ENCODE measurements at places on chromosomes 16 and 17. TPM values are rescaled to one million over a fixed set of nuclear protein-coding genes. Genes with fewer than 3 reads are reported as not detected.

C1QTNF8 gene
- total RNA-seq, result not detected

RASD1 gene
- total RNA-seq, result 0.16 TPM

LRRC36 gene
- total RNA-seq, result not detected

KRTAP1-5 gene
- not detected for total RNA-seq

GRCh38 chr17:80799538-80800480 is 191.8 kb upstream of the CHMP6 start:
- DNase-seq, result no peak

DNA sequence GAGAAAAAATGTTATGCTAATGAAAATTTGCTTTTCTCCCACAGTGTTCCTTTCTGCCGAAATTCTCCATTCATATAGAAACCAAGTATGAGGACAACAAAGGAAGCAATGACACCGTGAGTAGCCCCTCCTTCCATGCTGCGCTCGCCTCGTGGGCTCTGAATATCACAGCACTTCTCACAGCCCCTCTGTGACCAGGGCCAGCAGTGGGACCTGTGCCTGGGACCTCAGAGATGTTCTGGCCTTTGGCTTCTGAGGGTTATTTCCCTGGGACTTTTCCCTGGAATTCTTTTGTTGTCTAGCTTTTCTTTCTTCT is 139.6 kb upstream of the NOL11 start:
- DNase-seq, result no peak

- DNase-seq, result no peak
Measured at GRCh38 chr16:4220358-4220757, 21.5 kb downstream of the SRL start.

- no peak for DNase-seq
Measured at GRCh38 chr17:61251939-61252865, 147.4 kb upstream of the TBX2 start.

DNA sequence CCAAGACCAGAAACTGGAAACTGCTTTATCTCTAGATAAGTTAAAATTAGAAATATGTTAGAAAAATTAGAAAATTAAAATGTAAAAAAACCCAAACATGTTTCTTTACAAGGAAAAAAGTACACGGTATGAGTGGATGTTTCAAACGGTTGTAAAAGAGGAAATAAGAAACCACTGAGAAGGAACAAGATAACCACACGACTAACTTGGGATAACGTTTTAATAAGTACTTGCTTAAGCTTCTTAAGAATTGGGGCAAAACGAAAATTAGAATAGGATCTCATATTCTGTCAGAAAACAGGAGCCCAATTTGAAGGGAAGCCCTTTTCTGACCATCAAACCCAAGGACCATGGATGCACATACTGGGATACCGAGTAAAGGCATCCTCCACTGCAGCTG is 31.0 kb downstream of the MBTPS1 start:
- no peak for DNase-seq

DNA sequence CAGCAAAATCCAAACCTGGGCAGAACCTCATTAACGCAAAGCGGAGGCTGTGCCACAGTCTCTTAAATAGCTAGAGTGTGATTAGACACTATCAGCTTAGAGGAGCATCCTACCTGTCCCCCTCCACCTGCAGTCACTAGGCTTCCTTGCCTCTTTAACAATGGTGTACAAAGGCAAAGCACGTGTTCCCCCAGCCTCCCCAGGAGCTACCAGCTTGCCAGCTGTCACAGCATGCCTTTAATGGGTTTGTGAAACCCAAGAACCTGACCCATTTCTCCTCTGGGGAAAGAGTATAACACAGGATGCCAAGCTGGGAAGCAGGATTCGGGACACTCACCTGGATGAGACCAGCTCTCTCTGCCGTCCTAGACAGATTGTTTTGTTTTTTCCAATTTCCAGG is 37.2 kb upstream of the TBX2 start:
- no peak for DNase-seq

DNA sequence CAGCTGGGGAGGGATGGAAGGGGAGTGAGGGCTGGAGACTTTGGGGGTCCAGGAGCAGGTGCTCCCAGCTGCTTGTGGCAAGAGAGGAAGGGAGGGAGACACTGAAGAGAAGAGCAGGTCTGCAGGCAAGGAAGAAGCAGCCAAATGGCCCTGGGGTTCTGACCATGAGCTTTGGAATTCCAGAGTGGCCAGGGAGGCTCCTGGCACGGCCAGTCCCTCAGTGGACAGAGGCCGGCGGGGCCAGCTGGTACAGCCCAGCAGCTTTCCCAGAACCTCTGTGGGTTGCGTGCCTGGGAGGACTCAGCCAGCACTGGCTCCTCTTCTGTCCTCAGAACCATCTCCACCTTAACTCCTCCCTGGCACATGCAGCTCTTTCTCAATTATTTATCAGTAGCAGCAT is 233.0 kb downstream of the MSI2 start:
- DNase-seq, result no peak

DNA sequence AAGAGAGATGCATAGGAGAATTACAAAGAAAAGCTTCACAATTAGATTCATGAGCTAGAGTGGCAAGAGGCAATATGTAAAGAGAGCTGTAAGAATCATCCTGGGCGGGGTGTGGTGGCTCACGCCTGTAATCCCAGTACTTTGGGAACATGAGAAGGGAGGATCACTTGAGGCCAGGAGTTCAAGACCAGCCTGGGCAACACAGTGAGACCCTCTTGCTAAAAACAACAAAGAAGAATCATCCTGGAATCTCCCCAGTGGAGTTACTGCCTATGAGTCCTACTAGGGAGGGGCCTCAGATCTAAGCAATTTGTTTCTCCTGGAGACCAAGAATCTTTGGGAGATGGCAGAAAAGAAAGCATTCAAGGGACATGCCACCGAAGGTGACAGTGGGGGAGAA is 119.1 kb downstream of the HIC1 start:
- no peak for DNase-seq

DNA sequence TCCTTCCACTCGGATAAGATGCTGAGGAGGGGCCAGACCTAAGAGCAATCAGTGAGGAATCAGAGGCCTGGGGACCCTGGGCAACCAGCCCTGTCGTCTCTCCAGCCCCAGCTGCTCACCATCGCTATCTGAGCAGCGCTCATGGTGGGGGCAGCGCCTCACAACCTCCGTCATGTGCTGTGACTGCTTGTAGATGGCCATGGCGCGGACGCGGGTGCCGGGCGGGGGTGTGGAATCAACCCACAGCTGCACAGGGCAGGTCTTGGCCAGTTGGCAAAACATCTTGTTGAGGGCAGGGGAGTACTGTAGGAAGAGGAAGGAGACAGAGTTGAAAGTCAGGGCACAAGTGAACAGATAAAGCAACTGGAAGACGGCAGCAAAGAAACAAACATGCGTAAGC is 12.4 kb downstream of the TP53 start:
- DNase-seq, result no peak

DNA sequence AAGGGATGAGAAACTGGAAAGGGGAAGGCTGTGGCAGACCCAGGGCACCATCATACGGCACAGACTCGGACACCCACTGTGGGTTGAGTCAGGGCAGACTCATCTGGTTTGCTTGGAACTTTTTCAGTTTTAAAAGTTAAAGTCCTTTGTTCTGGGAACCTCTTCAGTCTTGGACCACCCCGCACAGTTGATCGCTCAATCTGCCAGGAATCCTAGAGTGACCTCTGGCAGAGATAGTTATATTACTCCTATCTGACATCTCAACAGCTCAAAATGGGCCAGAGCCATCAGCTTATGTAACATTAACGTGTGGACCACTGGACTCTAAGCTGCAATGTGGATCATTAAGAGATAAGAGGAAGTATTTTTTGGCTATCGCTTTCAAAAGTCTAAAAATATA is 164.3 kb downstream of the ABCA8 start:
- no peak for DNase-seq

- no peak for DNase-seq
Measured at GRCh38 chr16:78196502-78196901, 97.0 kb downstream of the WWOX start.

- no peak for DNase-seq
Measured at GRCh38 chr16:8858994-8859912, 9.6 kb downstream of the CARHSP1 start.

DNA sequence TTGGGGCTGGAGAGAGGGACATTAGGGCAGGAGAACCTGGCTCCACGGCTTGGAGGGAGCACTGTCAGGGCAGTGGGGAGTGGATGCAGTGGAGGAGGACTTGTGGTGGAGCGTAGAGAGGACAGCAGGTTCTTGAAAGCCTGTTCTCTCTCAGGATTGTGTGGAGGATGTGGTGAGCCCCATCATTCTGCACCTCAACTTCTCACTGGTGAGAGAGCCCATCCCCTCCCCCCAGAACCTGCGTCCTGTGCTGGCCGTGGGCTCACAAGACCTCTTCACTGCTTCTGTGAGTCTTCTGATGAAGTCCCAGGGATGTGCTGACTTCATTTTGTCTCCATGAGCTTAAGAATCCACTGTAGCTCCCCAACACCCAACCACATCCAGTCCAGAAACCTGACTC is 13.5 kb downstream of the COX6A2 start:
- no peak for DNase-seq

All from K562 (cell line).